DMS153 (cell line): ENCODE measurements at places on chromosomes 2 and 18.

DNA sequence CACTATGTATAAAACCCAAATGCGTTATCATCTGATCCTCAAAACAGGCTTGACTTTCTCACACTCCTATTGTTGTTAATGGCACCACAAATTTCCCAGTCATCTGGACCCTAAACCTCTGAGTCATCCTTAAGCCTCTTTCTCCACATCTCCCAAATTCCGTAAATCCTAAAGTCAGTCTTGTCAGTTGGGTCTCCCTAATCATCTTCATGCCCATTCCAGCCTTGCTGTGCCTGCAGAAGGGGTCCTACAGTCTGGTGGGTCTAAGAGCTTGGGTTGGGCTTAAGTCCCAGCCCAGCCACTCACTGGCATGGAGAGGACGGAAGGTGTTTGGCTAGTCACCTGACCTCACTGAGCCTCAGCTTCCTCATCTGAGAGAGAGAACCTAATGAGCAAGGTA is 265.1 kb upstream of the SIX3 start:
- DNase-seq = no peak

DNA sequence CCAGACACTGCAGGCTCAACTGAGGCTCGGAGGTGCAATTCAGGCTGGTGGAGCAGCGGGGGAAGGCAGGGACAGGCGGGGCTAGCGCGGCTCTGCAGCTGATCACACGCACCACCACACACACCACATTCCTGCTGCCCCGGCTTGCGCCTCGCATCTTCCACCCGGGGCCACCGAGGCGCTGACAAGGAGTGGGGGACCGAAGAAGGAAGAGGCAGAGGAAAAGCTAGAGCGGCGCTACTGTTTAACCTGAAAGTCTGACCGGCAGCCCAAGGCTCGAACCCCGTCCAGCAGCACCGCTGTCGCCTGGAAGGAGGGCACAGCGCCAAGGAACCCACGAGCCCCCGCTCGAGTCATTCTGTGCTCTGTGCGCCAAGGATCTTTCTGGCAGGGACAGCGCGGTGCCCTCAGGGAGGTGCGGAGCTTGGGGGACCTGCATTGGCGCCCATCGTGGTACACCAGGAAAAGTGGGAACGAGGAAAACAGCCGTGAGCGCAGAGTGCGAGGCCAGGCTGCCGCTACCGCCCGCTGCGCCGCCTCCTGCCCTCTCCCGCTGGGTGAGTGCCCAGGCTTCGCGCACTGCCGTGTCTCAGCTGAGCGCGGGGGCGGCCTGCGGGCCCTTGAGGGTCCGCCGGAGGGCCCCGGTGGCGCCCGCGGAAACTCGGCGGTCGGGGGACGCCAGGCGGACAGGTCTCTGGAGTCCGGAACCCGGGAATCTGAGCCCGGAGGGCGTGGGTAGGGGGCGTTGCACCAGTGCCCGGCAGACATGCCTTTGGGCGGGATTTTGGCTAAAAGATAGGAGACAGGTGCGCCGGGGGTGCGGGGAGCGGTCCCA is 860 bp upstream of the KCNJ3 start:
- DNase-seq = no peak

- DNase-seq = no peak
Measured at GRCh38 chr2:177296040-177296439, 31.5 kb upstream of the NFE2L2 start.

- DNase-seq = no peak
Measured at GRCh38 chr2:236799391-236800026, 229.9 kb downstream of the ACKR3 start.
